ENCODE measurements at places on chromosomes 3 and 15.

DNA sequence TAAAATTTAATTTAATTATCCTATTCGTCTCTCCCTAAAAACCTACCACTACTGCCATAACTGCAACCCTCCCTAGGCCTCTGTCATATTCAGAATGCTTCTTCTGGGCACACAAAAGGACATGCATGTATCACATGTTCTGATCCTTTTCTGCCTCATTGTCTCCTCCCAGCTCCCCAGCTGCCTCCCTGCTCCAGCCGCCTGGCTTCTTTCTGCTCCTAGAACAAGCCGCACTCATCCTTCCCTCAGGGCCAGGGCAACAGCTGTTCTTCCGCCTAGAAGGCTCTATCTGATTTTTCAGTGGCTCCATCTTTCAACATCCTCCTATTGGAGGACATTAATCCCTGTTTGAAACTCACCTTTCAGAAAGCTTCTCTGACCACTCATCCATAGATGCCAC, 38.6 kb downstream of the TMED3 start:
- DNase-seq = peak; percentile 16

DNA sequence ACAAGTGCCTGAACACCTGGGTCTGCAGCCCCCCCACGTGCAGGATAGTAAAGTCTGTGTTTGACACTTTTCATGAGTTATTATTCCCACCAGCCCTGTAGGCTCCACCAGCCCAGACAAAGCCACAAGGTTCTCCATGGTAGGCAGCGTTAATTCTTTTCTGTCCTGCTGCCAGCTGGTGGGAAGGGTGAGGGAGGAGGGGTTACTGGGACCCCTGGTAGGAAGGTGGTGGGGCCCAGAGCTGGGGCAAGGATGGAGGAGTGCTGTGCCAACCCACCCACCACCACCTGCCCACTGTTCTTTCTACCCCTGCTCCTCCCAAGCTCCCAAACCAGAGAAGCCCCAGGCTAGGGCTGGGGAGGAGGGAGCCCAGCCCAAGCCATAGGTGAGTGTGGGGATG, 20.8 kb upstream of the SEMA3F start:
- DNase-seq = no peak

GRCh38 chr15:25707656-25708365, 155.3 kb downstream of the ATP10A start:
- DNase-seq = no peak

DNA sequence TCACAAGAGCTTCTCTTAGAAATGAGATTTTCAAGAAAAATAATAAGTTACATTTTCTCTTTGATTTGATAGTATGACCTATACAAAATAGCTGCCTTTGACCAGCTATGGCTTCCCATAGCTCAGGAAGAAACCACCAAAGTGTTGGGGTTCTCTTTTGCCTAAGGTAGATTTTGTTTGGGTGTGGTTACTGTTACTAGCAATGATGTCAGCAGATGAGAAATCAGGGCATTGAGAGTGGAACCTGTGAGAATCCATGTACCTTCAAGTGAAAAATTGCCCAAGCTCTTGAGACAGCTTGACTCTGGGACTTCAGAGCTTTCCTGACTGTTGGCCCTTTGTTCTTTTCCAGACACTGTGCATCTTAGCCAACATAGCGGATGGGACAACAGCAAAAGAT, 45.6 kb downstream of the NME9 start:
- DNase-seq = no peak

GRCh38 chr3:39166932-39167532, 13.6 kb upstream of the CSRNP1 start:
- DNase-seq = peak; percentile 86

GRCh38 chr3:12170207-12170606, 11.5 kb upstream of the TIMP4 start:
- DNase-seq = peak; percentile 34

DNA sequence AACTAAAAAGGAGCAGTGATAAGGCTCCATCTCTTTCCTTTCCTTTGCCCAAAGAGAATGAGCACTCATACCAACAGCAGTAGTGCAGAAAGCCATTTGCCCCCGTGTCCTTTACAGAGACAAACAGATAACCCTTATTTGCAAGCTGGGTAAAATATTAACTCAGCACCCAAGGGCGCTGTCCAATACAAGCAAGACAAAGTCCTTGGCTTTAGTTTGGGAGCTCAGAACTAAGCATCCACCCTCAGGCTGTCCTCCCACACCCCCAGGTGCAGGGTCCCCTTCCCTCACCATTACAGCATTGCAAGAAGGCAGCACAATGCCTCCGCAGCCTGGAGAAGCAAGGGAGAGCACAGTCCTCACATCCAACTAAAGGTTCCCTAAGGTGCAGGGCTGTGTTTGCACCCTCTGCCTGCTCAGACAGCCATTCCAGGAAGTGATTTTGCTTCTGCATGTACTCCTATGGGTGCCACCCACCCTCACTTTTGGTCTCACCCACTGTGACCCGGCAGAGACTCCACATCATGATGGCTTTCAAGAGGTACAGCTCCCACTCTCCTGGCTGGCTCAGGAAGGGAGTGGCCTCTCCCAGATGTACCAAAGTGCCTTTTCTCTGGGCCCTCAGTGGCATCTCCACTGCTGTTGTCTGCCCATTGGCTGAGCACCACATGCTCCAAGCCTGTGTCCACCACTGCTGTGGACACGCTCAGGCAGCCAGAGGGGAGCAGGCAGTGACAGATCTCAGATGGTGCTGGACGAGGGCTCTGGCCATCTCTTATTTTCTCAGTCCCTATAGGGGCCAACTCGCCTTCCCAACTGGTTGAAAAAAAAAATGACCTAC, 34.1 kb upstream of the HES1 start:
- DNase-seq = no peak

Data from EL (cell line).